ENCODE measurements at places on chromosomes 1 and 21. TPM values are rescaled to one million over a fixed set of nuclear protein-coding genes. Genes with fewer than 3 reads are reported as not detected.

- DNase-seq = no peak
Observed at GRCh38 chr1:19109545-19109944, 100.5 kb downstream of the UBR4 start.

DNA sequence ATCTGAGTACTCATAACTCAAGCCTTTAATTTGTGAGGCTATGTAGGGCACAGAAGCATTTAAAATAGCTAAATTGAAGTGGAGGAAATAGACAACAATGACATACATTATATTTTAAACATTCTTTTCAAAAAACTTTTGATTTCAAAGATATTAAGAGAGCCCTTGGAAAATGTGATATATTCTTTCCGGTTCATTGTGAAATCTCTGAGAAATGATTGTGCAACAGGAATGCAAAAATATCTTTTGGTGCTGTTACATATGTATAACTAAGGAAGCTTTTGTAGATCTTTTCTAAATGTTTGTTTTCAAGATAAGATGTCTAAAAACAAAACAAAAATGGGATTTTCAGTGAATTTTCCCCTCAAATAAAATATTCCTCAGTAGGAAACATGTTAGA, 185.2 kb downstream of the LEPR start:
- DNase-seq = no peak

FAM151A gene
- polyA plus RNA-seq = 32.5 TPM

RHD gene
- 3.1 TPM for polyA plus RNA-seq

SHISA4 gene
- 16.5 TPM for polyA plus RNA-seq
